ENCODE measurements at places on chromosomes 7 and 10. TPM values are rescaled to one million over a fixed set of nuclear protein-coding genes. Genes with fewer than 3 reads are reported as not detected.

NUTM2B gene
- total RNA-seq, result 0.44 TPM

PLXDC2 gene
- 0.87 TPM for total RNA-seq

DYNC1I1 gene
- total RNA-seq, result 3.9 TPM

RASSF4 gene
- 6.1 TPM for total RNA-seq

OAT gene
- 98.1 TPM for total RNA-seq

ABCB8 gene
- total RNA-seq, result 10.3 TPM

CRHR2 gene
- total RNA-seq, result not detected

DYDC1 gene
- total RNA-seq, result not detected

CLRN3 gene
- 0.22 TPM for total RNA-seq

CFAP69 gene
- 0.44 TPM for total RNA-seq

Measured in lung microvascular endothelial cell (primary cell).